SK-N-SH (cell line): ENCODE measurements at places on chromosomes 16 and 17.

DNA sequence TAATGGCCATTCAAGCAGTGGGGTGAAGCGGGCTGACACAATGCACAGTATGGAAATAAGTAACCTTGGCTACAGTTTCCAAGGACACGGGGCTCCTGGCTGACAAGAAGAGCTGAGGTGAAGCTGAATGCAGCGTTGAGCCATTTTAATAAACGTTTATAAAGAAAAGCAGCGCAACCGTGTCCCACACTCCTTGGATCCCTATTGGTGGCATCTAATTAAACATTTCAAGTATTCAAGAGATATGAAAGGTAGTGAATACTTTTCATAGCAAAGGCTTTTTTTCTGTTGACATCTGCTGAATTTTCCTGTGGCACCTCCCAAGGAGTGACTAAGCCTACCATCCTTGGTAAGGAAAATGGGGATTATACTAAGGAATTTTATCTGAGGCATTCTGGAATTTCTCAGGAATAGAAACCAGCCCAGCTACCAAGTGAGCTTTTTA lies 26.5 kb downstream of the DUSP14 start:
- DNase-seq = no peak

DNA sequence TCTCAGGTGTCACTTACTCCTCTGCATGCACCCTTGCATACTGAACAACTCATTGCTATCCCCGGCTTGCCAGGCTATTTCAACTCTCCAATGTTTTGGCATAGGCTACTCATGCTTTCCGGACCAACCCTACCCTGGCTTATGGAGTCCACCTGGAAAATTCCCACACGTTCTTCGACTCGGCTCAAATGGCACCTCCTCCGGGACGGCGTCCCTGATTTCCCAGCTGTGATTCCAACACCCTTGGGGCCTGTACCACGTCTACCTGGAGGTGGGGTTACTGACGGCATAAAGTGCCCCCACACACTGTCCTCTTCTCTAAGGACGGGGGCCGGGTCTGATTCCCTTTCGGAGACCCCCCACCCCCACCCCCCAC lies 498 bp downstream of the SMYD4 start:
- DNase-seq = no peak

DNA sequence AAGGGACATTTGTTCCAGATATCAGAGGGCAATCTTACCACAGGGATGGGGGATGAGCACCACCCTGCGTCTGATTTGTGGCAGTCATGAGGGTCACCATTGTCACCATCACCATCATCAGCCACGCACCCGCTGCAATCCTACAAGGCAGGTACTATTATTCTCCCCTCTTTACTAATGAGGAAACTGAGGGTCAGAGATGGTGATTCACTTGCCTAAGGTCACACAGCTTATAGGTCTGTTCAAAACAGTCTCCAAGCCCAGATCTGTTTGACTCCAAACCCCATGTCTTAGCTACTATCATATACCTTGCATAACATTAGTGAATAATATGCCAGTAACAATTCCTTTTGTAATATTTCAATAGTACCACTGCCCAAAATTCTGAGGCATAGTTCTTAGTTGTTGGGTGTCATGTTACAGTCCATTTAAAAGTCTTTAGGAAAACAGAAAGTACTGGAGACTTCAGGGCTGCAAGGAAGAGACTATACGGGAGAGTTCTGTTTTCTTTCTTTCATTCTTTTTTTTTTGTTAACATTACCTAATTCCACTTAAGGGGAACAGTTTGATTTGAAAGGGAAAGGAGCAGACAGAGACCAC lies 166.4 kb downstream of the C16orf95 start:
- no peak for DNase-seq

- no peak for DNase-seq
Measured at GRCh38 chr17:28871056-28871579, 16.3 kb downstream of the ERAL1 start.

- no peak for DNase-seq
Measured at GRCh38 chr16:71973001-71973400, 27.2 kb downstream of the PKD1L3 start.

GRCh38 chr17:8785547-8786413 lies 13.4 kb downstream of the MFSD6L start:
- DNase-seq = peak; percentile 80

GRCh38 chr16:89860747-89861304 lies 12.6 kb upstream of the TCF25 start:
- DNase-seq = peak; percentile 95

DNA sequence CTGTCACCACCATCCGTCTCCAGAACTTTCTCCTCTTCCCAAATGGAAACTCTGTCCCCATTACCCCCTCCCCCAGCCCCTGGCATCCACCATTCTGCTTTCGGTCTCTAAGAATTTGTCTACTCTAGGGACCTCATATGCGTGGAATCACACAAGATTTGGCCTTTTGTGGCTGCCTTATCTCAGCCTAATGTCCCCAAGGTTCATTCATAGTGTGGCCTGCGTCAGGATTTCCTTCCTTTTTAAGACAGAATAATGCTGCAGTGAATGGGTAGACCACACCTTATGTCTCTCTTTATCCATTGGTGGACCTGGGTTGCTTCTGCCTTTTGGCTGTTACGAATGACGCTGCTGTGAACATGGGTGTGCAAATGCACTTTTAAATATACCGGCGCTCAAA lies 139.7 kb upstream of the PLCG2 start:
- no peak for DNase-seq

GRCh38 chr17:80793421-80793820 lies 198.2 kb upstream of the CHMP6 start:
- DNase-seq = no peak

DNA sequence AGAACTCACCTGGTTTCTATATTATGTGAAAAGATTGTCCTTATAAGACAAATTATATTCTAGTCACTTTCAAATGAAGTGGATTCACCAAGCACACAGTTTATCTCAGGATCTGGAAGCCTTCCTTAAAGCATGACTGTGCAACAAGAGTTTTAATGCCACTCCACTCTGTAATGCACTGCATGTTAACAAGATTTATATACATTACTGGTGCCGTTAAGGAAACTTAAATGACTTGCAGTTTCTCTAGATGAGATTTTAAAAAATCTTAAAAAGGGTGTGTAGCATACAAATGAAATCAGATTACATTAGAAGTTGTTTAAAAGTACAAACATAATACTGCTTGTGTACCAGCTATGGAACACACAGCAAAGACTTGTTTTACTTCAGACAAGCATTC lies 150.8 kb downstream of the SNX11 start:
- no peak for DNase-seq

DNA sequence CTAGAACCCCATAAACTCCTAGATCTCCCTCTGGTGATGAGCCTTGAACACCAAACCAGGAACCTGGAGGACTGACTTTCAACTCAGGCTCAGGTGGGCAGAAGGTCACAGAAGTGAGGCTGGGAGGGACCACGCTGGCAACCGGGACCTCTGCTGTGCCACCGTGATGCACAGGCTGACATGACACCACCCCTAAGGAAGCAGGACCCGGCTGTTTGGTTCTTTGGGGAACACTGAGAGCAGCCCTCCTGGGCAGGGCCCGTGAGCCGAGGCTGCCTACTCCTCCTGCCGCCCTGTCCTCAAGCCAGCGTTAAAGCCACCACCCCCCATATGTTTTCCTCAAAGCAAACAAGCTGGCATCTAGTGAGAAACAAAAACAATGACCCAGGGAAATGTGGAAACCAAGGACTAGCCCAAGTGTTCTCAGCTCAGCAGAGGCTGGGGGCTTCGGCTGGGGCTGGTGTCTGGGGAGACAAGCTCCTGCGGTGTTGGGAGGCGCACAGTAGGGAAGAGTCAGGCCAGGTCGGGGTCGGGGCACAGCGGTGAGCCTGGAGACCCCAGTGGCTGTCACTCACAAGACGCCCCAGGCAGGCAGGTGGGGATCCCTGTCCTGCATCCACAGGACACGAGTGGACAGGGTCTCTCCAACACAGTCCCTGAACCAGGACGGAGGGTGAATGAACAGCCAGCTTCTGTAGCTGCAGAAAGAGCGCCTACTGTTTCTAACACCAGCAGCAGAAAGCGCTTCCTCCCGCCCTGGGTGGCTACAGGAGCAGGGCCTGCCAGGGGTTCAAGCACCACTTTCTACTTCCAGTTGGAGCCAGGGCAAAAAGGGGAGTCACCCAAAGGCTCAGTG lies 1.7 kb downstream of the SMIM5 start:
- no peak for DNase-seq

- no peak for DNase-seq
Measured at GRCh38 chr17:4229627-4230541, 33.9 kb downstream of the ANKFY1 start.

- DNase-seq = peak; percentile 93
Measured at GRCh38 chr16:85659805-85660511, 28.8 kb downstream of the GINS2 start.

GRCh38 chr17:81125573-81126081 lies 39.7 kb upstream of the PVALEF start:
- DNase-seq = no peak

- DNase-seq = peak; percentile 73
Measured at GRCh38 chr17:64146418-64147109, 16.6 kb upstream of the ERN1 start.

DNA sequence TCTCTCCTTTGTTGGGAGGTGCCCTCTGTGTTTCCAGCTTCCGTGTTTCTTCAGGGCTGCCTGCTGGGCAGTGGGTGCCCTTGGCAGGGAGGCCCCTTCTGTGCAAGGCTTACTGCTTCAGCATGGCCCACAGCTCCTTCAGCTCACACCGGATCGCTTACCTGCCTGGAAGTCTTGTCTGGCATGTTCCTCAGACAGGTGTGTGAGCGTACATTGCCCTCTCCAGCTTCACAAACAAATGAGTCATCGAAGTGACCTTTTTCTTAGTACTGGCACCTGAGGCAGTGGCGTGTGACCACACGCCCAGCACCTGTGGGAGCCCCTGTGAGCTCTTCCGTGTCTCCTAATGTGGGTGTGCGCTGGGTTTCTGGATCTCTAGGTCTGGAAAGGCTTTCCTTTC lies 3.5 kb downstream of the RAB40C start:
- no peak for DNase-seq

DNA sequence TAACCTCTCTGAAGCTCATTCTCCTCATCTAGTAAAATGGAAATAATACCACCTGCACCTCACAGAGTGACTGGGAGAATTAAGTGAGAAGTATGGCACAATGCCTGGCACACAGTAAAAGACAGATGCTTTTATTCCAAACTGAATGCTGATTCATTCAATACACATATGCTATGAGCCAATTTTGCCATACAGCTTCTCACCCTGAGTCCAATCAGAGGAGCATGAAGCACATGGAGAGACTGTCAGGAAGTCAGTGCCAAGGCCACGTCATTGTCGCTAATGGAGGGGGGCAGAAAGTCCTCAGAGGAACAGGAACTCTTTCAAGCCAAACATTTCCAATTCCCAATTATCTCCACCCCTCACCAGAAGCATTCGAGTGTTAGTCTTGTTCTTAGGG lies 11.6 kb downstream of the MKS1 start:
- DNase-seq = no peak

- DNase-seq = no peak
Measured at GRCh38 chr17:64355536-64356303, 34.9 kb downstream of the PECAM1 start.

- DNase-seq = no peak
Measured at GRCh38 chr17:38417210-38417951, 10.9 kb upstream of the ARHGAP23 start.

GRCh38 chr17:37772982-37773381 lies 28.1 kb upstream of the HNF1B start:
- no peak for DNase-seq

- no peak for DNase-seq
Measured at GRCh38 chr16:28865722-28866453, 2.2 kb downstream of the SH2B1 start.

DNA sequence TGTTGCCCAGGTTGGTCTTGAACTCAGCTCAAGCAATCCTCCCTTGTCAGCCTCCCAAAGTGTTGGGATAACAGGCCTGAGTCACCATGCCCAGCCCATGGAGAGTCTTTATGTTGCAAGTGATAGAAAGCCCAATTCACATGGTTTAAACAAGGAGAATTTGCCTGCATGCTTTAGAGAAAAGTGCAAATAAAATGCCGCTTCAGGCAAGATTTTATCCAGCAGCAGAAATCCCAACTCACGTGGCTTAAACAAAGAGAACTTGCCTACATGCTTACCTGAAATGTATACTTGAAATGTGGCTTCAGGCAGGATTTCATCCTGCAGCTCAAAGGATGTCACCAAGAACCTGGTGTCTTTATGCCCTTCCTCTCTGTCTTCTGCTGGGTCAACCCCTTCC lies 28.8 kb upstream of the XYLT2 start:
- DNase-seq = no peak

GRCh38 chr17:13078591-13079385 lies 61.0 kb upstream of the ELAC2 start:
- no peak for DNase-seq

DNA sequence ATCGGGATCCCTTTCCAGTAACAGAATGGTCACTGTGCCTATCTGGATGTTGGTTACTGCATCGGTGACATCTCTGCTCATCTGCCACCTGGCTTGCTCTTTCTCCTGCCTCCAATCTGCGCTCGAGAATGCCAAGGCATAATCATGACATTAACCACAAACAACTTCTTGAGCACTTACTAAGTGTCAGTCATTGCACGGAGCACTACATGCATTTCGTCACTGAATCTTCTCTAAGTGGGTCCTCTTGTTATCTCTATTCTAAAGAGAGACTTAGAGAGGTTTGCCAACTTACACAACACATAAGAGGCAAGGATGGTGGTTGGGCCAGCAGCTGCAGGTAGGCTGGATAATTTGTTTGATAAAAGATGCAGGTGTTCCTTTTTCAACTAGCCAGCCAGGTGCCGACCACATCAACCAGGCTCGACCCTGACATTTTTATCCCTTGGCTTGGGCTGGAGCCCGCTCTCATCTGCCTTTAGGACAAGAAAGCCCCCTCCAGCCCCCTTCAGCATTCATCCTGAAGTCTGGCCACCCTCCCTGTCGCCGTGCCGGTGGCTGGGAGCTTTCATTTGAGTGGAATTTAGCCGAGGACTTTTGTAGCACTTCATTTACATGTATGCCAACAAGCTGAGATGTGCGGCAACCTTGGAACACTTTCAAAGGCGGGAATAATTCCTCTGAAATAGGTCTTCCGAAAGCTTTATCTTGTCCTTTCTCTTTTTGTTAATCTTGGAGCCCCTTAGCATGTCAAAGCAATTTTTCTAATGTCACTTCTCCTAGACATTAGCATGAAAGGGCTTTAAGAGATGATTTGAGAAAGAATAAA lies 89.3 kb upstream of the NKD1 start:
- no peak for DNase-seq

DNA sequence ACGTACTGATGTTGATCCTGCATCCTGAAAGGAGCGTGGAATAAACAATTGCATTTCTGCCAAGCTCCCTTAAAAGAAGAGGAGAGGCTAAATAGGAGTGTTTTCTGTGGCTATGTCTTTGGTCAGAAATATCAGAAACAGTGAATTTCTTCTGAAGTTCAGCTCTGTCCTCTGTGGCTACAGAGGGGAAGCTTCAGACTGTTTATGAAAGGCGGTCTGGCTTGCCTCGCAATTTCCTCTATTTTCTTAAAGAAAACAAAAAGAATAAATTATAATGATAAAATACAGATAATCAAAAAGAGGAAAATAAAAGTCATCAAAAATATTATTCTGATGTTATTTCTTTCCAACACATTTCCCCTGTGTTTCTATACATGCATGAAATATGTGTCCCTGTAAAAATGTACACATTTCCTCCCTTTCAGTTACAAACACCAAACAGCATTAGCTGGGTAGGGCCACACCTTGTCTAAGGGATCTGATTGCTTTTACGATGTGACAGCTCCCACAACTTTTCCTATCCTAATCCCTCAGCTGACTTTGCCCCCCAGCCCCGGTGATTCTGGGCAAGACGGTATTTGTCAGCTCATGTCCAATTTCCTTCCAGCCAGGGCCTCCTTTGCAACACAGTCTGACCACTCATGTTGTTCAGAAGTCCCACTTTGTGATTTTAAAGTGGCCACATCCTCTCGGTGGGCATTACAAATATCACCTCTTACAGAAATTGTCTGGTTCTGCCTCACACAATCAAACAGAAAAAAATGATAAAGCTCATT lies 439.0 kb downstream of the HS3ST3B1 start:
- no peak for DNase-seq
